Skeletal muscle cell (primary cell): ENCODE measurements at places on chromosomes 2 and 18.

DNA sequence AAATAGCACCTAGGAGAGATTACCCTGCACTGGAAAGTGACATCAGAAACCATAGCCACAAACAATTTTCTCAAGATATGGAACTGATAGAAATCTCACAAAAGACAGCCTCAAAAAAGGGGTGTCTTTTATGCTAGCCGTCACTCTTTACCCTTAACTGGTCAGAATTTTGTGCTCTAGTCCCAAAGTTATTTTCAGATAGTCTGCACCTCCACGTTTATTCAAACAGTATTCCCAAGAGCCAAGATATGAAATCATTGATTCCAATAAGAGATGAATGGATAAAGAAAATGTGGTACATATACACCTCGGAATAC, 23.5 kb upstream of the PMAIP1 start:
- DNase-seq = no peak

- DNase-seq = peak; percentile 20
These were observed 36.5 kb downstream of the EFR3B start for GRCh38 chr2:25078170-25079049.

GRCh38 chr2:229150317-229150716, 120.8 kb downstream of the PID1 start:
- DNase-seq = no peak

DNA sequence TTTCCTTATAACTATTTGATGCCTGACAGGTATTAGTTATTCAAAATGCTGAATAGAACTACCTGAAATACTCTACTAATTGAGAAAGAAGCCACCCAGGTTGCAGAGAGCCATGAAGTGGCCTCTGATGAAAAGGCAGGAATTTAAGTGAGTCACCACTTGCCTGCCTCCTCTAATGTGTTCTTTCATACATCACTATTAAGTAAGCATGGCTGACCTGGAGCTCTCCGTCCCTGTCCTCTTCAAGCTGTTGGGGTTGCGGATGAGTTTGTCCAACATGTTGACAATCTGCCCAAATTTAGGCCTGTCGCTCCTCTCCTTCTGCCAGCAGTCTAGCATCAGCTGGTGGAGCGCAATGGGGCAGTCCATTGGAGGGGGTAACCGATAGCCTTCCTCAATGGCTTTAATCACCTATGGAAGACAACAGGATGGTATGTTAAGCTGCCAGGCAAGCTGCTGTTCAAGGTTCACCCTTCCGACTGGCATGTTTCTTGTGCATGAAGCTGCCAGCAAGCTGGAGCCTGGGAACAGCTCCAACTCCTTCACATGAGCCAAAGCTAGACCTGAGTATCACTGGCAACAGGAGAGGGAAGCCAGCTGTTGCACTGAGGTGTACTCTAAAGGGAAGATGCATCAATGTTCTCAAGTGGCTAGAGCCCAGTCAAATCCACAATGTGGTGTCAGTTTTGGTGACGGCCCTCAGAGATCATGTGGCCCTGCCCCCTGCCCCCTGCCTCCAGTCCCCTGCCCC, 142.2 kb downstream of the EPHA4 start:
- peak; percentile 8 for DNase-seq

GRCh38 chr2:150931451-150931850, 330.2 kb downstream of the RBM43 start:
- no peak for DNase-seq

GRCh38 chr2:27988306-27988705, 97.8 kb downstream of the BABAM2 start:
- no peak for DNase-seq

DNA sequence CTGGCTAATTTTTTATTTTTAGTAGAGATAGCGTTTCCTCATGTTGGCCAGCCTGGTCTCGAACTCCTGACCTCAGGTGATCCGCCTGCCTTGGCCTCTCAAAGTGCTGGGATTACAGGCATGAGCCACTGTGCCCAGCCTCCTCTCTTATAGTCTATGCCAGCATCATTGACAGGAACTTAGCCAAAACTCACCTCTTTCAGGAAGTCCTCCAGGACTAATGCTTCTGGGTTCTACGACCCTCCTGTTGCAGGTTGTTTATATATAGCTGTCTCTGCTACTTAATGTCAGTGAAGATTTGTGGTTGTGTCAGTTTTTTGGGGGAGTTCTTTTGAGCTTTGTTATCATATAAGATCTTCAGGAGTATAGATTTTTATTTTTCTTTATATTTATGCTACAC, 112.1 kb upstream of the CDC42EP3 start:
- no peak for DNase-seq

- DNase-seq = no peak
These were observed 1406.6 kb upstream of the ACVR2A start for GRCh38 chr2:146438246-146438645.

GRCh38 chr2:3857576-3857975, 154.2 kb downstream of the DCDC2C start:
- no peak for DNase-seq

- DNase-seq = no peak
These were observed 659.0 kb upstream of the CDH7 start for GRCh38 chr18:65091744-65092329.
